Activated CD4-positive, alpha-beta T cell treated with anti-CD3 and anti-CD28 coated beads, Interleukin-2, amount 50 U/mL, for 16 hours (primary cell): ENCODE measurements at places on chromosomes 5 and 9.

- no peak for DNase-seq
These were observed 38.8 kb upstream of the LIFR start for GRCh38 chr5:38595132-38595745.

DNA sequence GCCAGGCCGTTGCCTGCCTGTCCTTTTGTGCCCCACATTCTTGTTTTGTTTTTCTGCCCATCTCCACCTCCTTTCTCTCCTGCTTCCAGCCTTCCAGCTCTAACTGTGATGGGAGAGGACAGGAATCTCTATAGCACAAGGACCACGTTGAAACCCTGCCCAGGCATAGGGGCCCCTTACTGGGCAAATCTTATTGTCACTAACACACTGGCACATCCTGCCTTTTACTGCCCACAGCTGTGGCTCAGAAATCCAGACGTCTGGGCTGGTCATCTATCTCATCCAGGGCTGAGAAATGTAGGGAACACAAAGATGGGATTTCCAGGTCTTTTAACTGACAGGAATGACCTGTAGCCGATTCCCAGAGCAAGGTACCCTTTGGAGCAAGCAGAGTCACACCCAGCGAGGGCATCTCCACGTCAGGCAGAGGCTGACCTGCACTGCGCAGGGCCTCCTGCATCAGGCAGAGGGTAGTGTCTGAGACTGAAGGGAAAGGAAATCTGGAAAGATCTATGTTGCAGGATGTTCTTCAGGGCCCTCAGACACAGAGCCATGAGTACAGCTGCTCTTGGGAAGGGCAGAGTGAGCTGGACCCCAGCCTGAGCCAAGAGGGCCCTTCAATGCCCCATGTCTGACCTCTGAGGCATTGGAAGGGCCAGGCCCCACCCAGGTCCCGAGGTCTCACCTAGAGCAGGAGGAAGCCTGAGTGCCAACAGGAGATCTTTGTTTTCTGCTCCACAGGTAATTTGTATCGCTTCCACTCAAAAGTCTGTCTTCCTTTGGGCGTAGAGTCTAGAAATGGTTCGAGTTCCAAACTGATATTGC is 278.8 kb downstream of the FSTL4 start:
- DNase-seq = no peak

DNA sequence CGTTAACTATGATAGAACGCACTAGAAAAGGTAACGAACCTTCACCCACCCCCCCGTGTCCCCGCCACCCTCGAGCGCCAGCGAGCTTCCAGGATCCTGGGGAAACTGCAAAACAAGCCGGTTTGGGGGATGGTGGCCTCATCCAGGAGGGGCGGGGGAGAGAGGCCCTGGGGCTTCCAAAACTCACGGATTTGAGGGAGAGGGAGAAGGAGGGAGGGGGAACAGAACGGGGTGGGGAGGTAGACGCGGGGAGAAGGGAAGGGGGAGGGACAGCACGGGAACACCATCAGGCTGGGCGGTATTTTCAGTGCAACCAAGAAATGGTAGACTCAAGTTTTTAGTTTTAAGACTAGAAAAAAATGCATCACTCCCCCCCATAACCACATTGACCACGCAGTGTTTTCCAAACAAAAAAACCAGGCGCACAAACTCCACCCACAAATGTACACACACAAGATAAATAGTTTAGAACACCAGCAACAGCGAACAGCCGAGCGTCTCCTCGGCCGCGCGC is 1.4 kb downstream of the NRARP start:
- DNase-seq = no peak

DNA sequence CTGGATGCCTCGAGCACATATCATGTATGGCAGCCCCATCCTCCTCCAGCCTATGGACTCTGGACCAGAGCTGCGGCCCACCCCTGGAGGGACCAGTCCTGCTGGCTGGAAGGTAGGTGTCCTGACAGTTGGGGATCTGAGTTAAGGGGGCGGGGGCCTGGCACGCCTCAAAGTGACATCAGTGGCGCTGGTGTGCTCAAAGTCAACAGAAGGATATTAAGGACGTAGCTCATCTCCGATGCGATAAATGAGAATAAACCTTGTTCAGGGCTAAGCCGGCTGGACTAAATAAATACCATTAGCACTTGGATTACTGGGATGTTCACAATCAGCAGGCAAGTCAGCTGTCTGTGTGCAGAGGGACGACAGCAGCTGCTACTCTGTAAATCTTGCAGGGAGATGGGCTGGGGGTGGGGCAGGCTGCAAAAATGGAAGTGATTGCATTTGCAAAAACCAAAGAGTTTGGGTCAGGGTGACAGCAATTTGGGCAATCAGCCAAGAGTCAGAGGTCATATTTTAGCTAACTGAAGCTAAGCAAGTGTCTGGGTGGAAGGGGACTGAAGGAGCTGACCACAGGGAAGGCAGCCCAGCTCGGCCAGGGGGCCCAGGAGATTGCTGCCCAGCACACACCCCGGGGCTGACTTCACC is 80.0 kb upstream of the LRRTM2 start:
- DNase-seq = no peak

GRCh38 chr5:83731638-83732037 is 11.0 kb upstream of the HAPLN1 start:
- DNase-seq = no peak

- peak; percentile 42 for DNase-seq
These were observed 27.1 kb upstream of the SLC6A19 start for GRCh38 chr5:1174122-1174936.

DNA sequence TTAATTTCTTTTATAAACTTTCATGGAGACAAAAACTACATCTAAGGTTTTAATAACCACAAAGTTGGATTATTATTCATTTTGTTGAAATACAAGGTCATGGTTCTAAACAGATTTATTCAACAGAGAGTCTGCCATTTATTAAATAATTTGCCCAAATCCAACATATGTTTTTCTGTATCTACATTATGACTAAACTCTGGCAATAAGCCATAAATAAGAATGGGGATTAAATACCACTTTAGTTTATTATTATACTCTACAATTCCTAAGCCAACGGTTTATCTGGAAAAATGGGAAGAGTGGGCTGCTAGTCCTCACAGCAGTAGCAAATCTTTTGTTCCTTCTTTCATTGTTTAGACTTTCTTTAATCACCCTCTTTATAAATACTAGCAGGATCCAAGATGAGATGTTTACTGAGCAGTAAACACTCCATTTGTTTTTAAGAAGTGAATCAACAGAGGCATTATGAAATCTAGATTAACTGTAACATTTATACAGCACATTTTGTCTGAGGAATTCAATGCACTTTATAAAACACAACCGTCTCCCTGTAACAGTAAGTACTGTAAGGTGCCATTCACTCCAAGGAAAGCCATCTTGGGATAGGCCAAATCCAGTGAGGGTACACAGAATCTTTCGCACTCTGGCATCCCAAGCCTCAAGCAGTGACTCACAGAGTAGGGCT is 89.7 kb downstream of the DROSHA start:
- no peak for DNase-seq

- no peak for DNase-seq
These were observed 123.6 kb upstream of the TNPO1 start for GRCh38 chr5:72692651-72693442.

GRCh38 chr5:72205431-72206009 is 98.2 kb downstream of the MAP1B start:
- DNase-seq = no peak
